CD4-positive, alpha-beta T cell treated with Interferon alpha-2 for 1 hour (primary cell): ENCODE measurements at places on chromosomes 4 and X.

GRCh38 chrX:41563876-41564275 is 116.7 kb downstream of the NYX start:
- no peak for DNase-seq

DNA sequence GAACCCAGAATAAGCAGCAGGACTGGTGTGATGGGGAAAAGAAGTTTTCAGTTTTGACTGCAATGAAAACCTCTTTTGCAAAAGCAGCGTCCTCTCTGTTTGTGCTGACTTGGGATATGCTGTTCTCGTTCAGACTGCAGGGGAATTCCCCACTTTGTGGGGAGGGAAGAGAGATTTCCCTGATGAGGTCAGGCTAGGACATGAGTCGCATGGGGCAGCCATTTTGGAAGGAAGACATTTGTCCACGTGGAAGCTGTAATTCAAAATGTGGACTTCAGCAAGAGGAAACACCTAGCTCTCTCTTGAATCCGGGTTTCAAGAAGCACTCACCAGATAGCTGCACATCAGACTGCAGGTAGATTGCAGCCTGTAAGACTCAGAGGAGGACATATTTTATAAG is 39.3 kb downstream of the ING2 start:
- no peak for DNase-seq

GRCh38 chrX:35743331-35743730 is 54.8 kb upstream of the MAGEB16 start:
- no peak for DNase-seq

DNA sequence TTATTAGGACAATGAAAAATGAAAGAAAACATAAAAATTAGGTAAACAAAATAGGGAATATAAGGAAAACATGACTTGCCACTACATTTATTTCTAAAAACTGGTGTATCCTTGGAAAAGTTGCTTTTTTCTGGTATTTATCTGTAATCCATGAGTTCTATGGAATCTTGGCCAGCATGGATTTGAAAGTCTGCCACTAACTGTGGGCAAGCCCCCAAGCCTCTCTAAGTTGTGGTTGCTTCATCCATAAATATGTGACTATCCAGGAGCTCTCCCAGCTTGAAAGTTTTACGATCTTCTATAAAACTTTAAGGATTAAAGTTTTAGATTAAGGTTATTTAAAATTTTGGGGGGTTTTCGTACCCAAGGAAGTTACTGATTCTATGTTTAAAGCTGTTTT is 21.8 kb downstream of the RPS6KA3 start:
- no peak for DNase-seq

DNA sequence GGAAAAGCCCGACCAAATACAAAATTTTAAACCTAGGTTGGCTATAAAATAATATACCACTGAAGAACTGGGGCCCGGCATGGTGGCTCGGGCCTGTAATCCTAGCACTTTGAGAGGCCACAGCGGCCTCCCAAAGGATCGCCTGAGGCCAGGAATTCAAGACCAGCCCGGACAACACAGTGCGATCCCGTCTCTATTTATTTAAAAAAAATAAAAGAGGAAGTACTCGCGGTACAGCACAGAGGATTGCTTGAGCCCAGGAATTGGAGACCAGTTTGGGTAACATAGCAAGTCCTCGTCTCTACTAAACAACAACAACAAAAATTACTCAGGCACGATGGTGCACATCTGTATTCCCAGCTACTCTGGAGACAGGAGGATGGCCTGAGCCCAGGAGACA is 44.8 kb upstream of the CDKN2AIP start:
- DNase-seq: no peak

GRCh38 chr4:38980903-38981676 is 51.1 kb downstream of the TMEM156 start:
- no peak for DNase-seq

DNA sequence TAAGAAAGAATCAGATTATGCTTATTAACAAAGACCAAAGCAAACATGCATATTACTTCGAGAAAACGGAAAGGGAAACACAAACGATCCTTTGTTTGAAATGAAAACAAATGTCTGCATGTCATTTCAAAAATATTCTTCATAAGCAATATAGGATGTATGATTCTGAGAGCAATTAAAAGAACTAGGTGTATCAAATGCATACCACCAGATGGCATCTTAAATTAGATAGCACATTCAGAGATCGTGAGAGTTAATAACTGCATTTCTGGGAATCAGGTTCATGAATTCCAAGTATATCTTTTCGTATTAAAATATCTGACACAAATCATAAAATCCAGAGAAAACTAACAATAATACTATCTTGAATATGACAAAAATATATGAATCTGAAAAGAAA is 159.5 kb downstream of the PPP3CA start:
- DNase-seq: peak; percentile 45
